Smooth muscle cell of trachea (primary cell): ENCODE measurements at places on chromosomes 16 and 17. TPM values are rescaled to one million over a fixed set of nuclear protein-coding genes. Genes with fewer than 3 reads are reported as not detected.

KRT31 gene
- not detected in 2 replicates for total RNA-seq

CNGB1 gene
- total RNA-seq: not detected in 2 replicates

CRHR1 gene
- not detected in 2 replicates for total RNA-seq

SYNGR2 gene
- 3.1 and 11.2 TPM in 2 replicates for total RNA-seq

ERBB2 gene
- total RNA-seq: 37.1 and 50.3 TPM in 2 replicates

CBX2 gene
- total RNA-seq: 0.73 and 1.2 TPM in 2 replicates

NPIPB13 gene
- 0.15 and 2.0 TPM in 2 replicates for total RNA-seq

TPSD1 gene
- not detected in 2 replicates for total RNA-seq

TP53TG3F gene
- not detected in 2 replicates for total RNA-seq

TP53 gene
- 18.3 and 35.4 TPM in 2 replicates for total RNA-seq

ZSCAN32 gene
- 12.2 and 14.1 TPM in 2 replicates for total RNA-seq

RAB11FIP4 gene
- total RNA-seq: 0.29 and 1.2 TPM in 2 replicates

ANKFY1 gene
- 49.7 and 60.5 TPM in 2 replicates for total RNA-seq

KCTD2 gene
- 20.5 and 27.3 TPM in 2 replicates for total RNA-seq

VPS35 gene
- 152 and 198 TPM in 2 replicates for total RNA-seq

TP53TG3D gene
- total RNA-seq: 0.15 and 0.66 TPM in 2 replicates

XAF1 gene
- 20.4 and 32.1 TPM in 2 replicates for total RNA-seq

ALOX15B gene
- 0.17 TPM in 1 of 2 replicates, not detected in the other for total RNA-seq

ABCA8 gene
- 85.1 and 88.7 TPM in 2 replicates for total RNA-seq

CLEC10A gene
- total RNA-seq: not detected in 2 replicates

SLC2A4 gene
- total RNA-seq: 0.17 and 0.44 TPM in 2 replicates

MLLT6 gene
- total RNA-seq: 23.7 and 27.6 TPM in 2 replicates

CPNE2 gene
- total RNA-seq: 18.2 and 22.0 TPM in 2 replicates

ICAM2 gene
- total RNA-seq: 1.2 and 4.1 TPM in 2 replicates

NR1D1 gene
- 1.7 and 6.6 TPM in 2 replicates for total RNA-seq

AANAT gene
- 0.17 TPM in 1 of 2 replicates, not detected in the other for total RNA-seq

BRCA1 gene
- total RNA-seq: 7.3 and 28.9 TPM in 2 replicates

OTOA gene
- total RNA-seq: 0.15 and 0.17 TPM in 2 replicates

CD300H gene
- not detected in 2 replicates for total RNA-seq

EIF3CL gene
- 133 and 198 TPM in 2 replicates for total RNA-seq

KRTAP3-1 gene
- total RNA-seq: not detected in 2 replicates

RNF112 gene
- 1.7 and 2.3 TPM in 2 replicates for total RNA-seq

ADAMTS18 gene
- total RNA-seq: not detected in 2 replicates

NLRC3 gene
- 0.15 and 0.17 TPM in 2 replicates for total RNA-seq

NOXO1 gene
- 0.15 TPM in 1 of 2 replicates, not detected in the other for total RNA-seq

FBXO39 gene
- 0.15 TPM in 1 of 2 replicates, not detected in the other for total RNA-seq

TBC1D3K gene
- not detected in 2 replicates for total RNA-seq

PERCC1 gene
- 0.17 TPM in 1 of 2 replicates, not detected in the other for total RNA-seq

HOXB3 gene
- 16.7 and 17.3 TPM in 2 replicates for total RNA-seq

MT1F gene
- 0.17 TPM in 1 of 2 replicates, not detected in the other for total RNA-seq

ACSM2A gene
- total RNA-seq: not detected in 2 replicates
